ENCODE measurements at places on chromosomes 12 and 14. TPM values are rescaled to one million over a fixed set of nuclear protein-coding genes. Genes with fewer than 3 reads are reported as not detected.

The SAMD15 gene
- 0.84 TPM for total RNA-seq

The MYL6 gene
- 3,310 TPM for total RNA-seq

The LHX5 gene
- not detected for total RNA-seq

The LMNTD1 gene
- not detected for total RNA-seq

The LRP1-AS gene
- total RNA-seq: not detected

The LGMN gene
- 40.3 TPM for total RNA-seq

The KRT2 gene
- total RNA-seq: not detected

The TAC3 gene
- total RNA-seq: not detected

The PMEL gene
- 0.84 TPM for total RNA-seq

The ALX1 gene
- total RNA-seq: 18.6 TPM

The PRH2 gene
- total RNA-seq: not detected

The TMBIM4 gene
- total RNA-seq: 127 TPM

The BCL11B gene
- 0.12 TPM for total RNA-seq

The KCNA5 gene
- total RNA-seq: not detected

The KRT73 gene
- not detected for total RNA-seq

The JPH4 gene
- total RNA-seq: not detected
